ENCODE measurements at places on chromosomes 1 and 21. TPM values are rescaled to one million over a fixed set of nuclear protein-coding genes. Genes with fewer than 3 reads are reported as not detected.
A peak's percentile ranks its signal among the peaks of the same experiment; 100 is the strongest.

DNA sequence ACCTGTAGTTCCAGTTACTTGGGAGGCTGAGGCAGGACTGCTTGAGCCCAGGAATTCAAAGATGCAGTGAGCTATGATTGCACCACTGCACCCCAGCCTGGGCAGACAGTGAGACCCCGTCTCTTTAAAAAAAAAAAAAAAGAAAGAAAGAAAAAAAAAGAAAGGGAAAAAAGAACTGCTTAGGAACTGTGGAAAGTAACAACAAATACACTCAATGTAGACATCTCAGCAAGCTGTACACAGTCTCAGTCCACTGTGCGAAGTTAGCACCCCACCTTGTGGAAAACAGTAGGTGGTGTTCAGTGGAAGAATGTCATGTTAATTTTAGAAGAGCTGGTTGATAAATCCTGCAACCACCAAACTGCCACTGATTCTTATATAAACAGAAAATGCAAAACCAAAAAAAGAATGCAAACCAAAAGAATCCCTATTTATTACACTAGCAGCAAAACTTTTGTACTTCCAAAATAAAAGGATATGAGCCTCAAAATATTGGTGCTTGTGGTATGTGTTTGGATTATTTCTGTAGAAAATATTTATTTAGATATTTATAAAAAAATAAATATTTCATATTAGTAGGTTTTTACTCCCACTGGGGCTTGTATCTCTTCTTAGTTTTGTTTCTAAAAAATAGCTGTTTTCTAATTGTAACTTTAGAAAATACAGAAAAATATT, 31.1 kb downstream of the ALG14 start:
- DNase-seq, result peak; percentile 60

GRCh38 chr1:58555393-58555792, 8.9 kb upstream of the OMA1 start:
- no peak for DNase-seq

- DNase-seq, result no peak
Observed at GRCh38 chr1:157580179-157580827, 17.6 kb downstream of the FCRL4 start.

DNA sequence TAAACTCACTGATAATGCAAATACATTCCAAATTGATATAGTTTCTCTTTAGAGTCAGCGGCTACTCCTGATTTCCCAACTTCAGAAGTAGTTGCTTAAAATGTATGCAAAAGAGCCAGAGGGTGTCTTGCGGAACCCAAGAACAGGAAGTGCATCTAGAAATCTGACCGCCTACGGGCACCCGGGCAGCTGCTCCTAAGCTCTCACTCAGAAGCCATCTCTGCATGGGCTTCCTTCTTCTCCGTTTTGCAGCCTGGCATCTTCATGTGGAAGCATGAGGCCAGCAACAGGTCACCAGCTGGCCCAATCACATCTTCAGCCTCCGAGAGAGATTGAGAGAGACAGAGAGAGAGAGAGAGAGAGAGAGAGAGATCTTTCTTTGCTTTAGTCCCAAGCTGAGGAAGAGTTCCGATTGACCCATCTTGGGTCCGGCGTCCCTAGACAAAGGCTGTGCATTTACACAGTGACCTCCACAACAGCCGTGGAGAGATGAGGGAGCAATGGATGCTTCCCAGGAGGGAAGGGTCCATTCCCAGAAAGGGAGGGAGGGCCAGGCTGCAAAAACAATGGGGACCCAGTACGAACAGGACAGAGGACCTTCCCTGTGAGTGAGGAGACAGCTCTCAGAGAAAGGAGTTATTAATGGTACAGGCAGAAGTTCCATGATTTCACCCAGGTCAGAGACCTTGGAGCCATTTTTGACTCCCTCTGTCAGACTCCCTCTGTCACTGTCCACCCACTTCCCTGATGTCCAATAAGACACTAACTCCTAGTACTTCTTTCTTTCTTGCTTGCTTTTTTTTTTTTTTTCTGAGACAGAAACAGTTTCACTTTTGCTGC, 28.2 kb upstream of the SLC30A1 start:
- no peak for DNase-seq

Gene SLC44A5
- total RNA-seq, result not detected

Measured in tibial nerve (tissue), 4 donors.